Right lobe of liver (tissue), 6 donors: ENCODE measurements at places on chromosomes 6 and 20.

DNA sequence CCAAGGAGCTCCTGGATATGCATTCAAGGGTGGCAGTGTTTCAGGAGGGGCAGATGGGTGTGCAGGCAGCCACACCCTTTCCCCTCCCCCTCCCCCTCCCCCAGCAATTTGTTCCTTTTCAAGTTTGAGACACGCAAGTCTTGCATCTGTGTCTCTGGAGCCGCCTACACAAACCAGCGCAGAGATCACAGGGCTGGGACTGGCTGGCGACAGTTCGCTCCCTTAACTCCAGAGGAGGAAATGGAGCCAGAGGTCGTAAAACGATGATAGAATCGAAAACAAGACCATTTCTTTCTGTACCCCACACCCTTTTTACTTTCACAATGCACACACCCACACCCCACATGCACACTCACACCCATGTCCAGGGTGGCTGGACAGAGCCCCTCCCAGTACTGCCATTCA lies 163.1 kb downstream of the LY86 start:
- no peak for DNase-seq

- DNase-seq: no peak
Measured at GRCh38 chr6:157753291-157753690, 69.8 kb upstream of the SNX9 start.

GRCh38 chr6:143127941-143128680 lies 67.4 kb downstream of the AIG1 start:
- no peak for DNase-seq

DNA sequence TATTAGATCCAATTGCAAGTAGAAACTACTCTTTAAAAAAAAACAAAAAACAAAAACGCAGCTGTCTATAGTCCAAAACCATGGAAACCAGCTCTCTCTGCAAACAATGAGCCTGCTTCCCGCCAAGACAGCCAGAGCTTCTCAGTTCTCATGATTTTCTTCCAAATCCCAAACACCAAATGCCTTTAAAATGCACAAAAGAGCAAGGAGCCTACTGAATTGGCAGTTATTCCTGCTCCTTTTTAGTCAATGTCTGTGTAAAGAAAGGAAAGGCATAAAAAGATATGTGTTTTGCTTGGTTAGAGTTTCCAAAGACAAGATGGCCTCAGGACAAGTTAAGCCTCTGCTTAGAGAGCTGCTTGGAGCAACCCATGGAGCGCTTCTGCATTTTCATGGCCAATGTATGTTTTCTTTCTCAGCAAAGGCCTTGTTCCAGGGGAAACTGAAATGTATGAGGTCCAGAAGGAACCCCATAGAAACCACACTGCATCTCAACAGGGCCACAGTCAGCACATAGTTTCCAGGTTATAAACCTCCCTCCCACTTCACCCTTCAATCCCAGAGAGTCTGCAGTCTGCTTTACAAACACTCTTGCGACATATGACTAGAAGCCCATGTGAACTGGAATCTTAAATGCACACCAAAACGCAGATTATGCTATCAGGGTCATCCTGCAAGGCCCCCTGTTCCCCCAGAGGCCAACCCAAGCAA lies 209.3 kb upstream of the TAB2 start:
- DNase-seq: no peak

- DNase-seq: no peak
Measured at GRCh38 chr6:36358226-36358915, 21.7 kb upstream of the BNIP5 start.

DNA sequence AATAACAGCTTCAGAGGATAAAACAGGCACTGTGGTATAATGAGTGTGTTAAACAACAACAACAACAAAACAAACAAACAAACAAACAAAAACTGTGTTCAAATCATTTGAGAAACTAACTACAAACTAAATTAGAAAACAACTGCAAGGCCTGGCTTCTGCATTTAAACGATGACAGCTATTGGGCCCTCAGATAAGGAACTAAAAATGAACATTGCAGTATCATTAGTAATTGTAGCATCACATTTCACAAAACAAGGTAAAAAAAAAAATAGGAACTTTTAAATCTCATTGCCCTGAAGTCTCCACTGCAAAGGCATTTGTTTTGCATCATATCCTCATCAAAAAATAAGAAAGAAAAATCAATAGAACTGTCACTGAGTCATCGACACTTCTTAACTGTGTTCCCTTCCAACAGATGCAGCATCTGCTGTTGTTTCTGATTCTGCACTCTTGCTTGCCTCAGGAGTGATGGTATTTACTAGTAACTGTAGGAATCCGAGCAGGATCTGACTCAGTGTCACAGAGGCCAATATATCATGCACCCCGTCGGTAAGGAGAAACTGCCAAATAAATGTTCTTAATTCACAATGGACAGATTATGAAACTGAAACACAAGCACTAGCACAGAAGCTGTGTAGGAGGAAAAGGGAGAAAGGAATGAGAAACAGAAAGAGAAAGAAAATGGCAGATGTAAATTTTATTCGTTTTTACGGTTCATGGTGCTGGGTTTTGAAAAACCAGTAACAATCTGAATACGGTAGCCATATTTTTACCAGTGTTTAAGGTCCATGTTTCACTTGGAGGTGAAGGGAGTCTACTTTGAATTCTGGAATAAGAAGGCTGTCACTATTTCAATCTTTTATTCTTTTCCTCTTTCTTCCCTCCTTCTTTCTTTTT lies 365.7 kb upstream of the EPHA7 start:
- DNase-seq: no peak

DNA sequence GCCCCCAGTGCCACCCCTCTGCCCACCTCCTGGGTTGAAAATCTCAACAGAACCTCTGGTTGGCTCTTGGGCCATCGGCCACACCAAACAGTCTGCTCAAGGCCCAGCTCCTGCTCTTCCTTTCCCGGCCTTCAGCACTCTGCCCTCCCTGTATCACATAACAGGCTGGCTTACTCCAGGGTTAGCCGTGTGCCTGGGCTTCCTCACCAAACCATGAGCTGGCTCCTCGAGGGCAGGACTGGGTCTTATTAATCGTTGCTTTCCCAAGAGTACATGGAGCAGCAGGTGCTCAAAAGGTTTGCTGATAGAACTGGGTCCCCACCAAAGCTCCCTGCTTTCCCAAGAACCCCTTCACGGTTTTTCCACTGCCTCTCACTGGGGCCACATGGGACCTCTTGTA lies 12.7 kb upstream of the FAM83C start:
- DNase-seq: no peak

DNA sequence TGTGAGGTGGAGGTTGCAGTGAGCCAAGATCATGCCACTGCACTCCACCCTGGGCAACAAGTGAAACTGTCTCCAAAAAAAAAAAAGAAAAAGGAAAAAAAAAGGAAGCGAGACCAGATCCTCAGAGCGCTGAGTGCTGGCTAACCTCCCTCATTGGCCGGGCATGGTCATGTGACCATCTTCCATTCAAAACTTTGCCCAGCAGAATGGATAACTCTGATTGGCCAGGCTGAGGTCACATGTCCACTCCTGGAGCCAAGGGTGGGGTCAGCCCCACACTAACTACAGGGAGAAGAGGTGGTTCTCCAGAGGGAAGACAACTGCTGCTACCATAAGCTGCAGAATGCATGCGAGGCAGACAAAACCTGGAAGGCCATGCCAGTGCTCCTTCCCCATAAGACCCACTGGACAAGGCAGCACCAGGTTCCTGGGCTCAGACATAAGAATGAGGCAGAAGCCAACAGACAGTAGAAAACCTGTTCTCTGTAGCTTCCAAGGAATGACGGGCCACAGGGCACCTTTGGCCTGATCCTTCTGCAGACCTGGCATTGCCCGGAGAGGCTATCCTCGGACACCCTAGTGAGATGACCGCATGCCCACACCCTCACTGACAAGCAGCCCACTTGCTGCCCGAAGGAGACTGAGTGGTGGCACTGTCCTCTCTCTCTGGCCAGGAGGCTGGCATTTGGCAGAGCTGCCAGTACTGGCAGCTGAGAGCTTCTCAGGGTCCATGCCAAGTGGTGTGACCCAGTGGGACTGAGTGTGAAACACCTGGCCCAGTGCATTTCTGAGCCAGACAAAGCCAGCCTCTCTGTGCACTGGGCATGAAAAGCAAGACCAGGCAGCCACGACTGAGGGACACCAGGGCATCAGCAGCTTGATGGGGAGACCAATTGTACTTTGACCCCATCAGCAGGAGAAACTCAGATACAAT lies 311.9 kb upstream of the SULF2 start:
- no peak for DNase-seq

GRCh38 chr6:3409699-3410384 lies 47.0 kb downstream of the SLC22A23 start:
- peak; percentile 91 for DNase-seq

- no peak for DNase-seq
Measured at GRCh38 chr6:45714741-45715507, 300.7 kb downstream of the CLIC5 start.

- no peak for DNase-seq
Measured at GRCh38 chr20:1333462-1334369, 4.8 kb upstream of the SDCBP2 start.

DNA sequence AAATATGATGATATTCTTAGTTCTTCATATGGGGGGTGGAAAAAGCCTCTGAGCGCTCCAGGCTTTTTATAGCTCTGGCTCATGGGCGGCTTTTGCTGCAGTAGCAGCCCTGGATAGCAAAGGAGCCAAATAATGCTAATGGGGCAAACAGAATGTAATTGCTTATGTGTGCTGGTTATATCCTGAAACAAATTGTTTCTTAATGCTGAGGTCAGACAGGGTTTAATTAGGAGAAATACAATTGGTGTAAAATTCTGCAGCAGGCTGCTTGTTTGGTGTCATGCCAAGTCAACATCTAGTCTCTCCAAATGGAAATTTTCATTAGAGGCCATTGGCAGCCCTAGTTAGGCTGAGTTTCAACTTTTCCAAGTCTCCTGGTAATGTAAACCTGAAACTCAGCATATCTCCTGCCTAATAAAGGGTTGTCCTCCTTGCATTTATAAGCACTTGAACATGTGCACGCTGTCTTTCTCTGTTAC lies 530.1 kb upstream of the NOX3 start:
- no peak for DNase-seq

DNA sequence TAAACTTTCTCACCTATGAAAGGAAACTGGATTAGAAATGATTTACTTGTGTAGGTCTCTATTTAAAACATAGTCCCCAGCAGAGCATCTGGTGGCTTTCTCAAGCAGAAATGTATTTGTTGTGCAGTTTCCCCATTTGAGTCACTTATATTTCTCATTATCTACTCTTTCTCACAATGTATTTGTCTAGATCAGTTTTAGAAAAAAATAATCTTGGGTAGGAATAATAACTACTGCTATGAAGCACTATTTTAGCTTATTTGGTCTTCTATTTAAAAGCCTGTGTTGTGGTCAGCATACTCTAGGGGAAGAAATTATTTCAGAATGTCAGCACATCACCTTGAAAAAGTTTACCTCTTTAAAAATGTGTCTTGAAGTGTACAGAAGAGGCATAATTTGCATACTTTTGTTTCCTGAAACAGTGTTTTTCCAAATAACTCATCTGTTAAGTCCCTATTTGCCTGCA lies 60.9 kb upstream of the PRL start:
- no peak for DNase-seq

- no peak for DNase-seq
Measured at GRCh38 chr20:3532089-3532615, 61.3 kb downstream of the ATRN start.

DNA sequence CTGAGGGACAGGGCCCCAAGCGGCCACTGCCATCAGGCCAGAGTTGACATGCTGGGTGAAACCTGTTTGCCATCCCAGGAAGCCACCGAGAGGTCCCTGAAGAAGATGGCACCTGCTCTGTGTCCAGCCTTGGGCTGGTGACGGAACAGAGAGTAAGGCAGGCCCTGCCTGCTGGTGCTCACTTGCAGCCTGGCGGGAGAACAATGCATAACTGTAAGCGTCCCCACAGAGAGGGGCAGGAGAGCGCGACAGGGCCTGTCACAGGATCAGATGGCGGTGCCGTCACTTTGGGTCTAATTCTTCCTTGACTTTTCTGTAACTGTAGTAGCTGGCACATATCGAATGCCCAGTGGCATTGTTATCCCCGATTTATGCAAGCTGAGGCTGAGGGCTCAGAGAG lies 29.0 kb upstream of the VSTM2L start:
- no peak for DNase-seq

GRCh38 chr6:156585859-156586258 lies 191.3 kb upstream of the ARID1B start:
- DNase-seq: no peak

GRCh38 chr20:63830841-63831588 lies at the start of gene ZBTB46:
Gene ZBTB46 (minus strand): TSS chr20:63831264. CDS start chr20:63790757, 40,507 bp downstream.
- no peak for DNase-seq

DNA sequence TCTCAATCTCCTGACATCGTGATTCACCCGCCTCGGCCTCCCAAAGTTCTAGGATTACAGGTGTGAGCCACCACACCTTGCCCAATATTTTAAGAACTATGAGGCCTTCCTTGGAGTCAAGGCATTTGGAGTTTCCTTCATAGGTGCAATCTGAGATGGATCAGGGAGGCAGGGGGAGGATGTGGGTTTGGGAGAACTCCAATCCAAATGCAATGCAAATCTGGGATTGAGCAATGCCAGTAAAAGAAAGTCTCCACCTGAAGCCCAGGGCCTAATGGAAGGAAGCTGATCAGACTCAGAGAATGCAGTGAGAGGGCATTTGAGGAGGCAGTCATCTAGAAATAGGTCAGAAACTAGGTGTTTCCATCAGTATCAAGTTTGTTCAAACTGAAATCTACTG lies 21.2 kb downstream of the RSPH3 start:
- DNase-seq: no peak

DNA sequence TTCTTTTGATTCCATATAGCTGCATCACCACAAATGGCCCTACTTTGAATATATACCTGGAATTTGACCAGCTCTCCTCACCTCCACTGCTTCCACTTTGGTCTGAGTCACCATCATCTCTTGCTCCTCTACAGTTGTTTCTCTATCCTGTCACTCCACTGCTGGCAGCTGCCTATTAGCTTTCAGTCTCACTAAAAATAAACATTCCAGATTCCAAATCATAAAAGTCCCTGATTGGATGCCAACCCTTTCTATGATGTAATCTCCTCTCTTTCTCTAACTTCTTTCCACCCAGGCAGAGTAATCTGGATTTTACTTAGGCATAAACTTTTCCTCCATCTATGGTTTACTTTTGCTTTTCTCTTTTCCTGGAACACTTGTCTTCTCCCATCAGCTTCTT lies 49.1 kb downstream of the RFPL4B start:
- no peak for DNase-seq

GRCh38 chr6:18148304-18149025 lies 6.4 kb downstream of the TPMT start:
- no peak for DNase-seq

- DNase-seq: no peak
Measured at GRCh38 chr6:150734235-150734634, 131.3 kb upstream of the MTHFD1L start.
